ENCODE measurements at places on chromosomes 2 and 18.
A peak's percentile ranks its signal among the peaks of the same experiment; 100 is the strongest.

DNA sequence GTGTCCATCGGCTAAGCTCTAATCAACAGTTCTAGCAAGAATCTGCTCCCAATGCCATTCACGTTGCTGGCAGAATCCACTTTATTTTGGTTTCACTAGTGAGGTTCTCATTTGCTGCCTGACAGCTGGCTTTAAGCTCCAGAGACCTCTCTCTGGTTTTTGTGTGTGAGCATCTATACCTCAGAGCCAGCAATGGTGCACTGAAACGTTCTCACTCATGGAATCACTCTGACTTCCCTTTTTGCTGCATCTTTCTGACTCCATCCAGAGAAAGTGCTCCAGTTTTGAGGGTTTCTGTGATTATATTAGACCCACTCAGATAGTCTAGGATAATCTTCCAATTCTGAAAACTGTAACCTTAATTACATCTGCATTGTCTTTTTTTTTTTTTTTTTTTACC is 596.6 kb downstream of the RNF144A start:
- no peak for DNase-seq

- DNase-seq: no peak
Measured at GRCh38 chr2:199092419-199092818, 365.3 kb downstream of the SATB2 start.

- peak; percentile 3 for DNase-seq
Measured at GRCh38 chr18:37476182-37476581, 89.4 kb downstream of the CELF4 start.

- no peak for DNase-seq
Measured at GRCh38 chr2:177296040-177296439, 31.5 kb upstream of the NFE2L2 start.

- DNase-seq: no peak
Measured at GRCh38 chr2:176024083-176024482, 22.0 kb upstream of the LNPK start.

DNA sequence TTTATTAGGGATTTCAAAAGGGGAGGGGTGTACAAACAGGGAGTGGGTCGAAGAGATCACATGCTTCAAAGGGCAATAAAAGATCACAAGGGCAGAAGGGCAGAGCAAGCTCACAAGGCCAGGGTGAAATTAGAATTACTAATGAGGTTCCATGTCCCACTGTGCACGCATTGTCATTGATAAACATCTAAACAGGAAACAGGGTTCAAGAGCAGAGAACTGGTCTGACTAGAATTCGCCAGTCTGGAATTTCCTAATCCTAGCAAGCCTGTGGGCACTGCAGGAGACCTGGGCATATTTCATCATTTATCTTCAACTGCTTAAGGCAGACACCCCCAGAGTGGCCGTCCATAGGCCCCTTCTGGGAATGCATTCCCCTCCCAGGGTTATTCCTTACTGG is 408.2 kb downstream of the ZNF804A start:
- DNase-seq: no peak

DNA sequence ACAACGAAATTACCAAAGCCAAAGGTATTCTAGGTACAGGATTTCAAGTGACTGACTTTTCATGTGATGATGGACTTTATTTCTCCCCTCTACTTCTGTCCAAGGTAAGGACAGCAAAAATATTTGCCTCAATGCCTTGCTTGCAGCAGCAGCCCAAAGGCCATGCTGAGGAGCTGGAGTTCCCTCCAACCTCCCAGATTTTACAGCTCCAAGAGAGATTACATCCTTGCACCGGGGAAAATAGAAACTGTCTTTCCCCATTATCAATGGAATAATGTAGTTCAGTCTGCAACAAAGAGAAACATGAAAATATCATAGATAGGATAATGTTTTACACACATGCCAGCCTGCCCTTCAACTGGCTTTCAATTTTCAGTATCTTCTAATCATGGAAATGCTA is 13.5 kb downstream of the HSPD1 start:
- no peak for DNase-seq

DNA sequence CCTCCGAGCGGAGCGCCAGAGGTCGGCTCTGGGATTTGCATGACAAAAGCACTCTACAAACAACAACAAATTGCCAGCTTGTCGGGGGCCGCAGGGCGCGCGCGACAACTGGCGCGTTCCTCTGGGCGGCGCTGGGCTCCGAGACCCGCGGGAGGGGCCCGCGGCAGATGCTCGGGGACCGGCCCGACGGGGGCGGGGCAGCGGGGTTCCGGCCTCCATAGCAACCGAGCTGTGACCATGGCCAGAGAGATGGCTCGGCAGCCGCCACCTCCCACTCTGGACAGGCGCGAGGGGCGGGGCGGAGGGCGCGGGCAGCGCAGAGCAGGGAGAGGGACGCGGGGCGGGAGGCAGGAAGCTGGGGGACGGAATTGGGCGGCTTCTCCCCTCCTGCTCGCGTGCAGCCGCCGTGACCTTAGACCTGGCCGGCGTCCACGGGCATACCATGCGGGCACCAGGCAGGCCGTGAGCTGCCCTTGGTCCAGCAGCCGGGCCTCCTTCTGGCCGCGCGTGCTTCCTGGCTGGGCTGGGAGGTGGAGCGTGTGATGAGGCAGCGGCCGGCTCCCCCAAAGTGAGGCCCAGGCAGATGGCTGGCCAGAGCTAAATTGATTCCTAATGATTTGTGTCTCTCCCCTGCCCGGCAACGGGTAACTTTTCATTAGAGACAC is 171.5 kb downstream of the CELF4 start:
- DNase-seq: no peak

Measured in stimulated activated CD4-positive, alpha-beta T cell treated with anti-CD3 and anti-CD28 coated beads, Interleukin-12 subunit alpha, Interleukin-12 subunit beta, amount 100 ng/mL, for 48 hours (primary cell).